ENCODE measurements at places on chromosomes 5 and 9.

DNA sequence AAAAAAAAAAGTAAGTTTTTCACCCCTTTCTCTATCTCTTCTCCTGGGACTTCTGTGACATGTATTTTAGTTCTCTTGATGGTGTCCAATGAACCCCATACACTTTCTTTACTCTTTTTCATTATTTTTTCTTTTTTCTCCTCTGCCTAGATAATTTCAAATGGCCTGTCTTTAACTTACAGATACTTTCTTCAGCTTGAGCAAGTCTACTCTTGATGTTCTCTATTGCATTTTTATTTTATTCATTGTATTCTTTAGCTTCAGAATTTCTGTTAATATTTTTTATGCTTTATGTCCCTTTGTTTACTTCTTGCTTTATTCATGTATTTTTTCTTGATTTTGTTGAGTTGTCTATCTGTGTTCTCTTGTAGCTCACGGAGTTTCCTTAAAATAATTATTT, 32.5 kb upstream of the FAM120A start:
- DNase-seq, result no peak

GRCh38 chr9:27664121-27664779, 91.0 kb upstream of the C9orf72 start:
- DNase-seq, result no peak

DNA sequence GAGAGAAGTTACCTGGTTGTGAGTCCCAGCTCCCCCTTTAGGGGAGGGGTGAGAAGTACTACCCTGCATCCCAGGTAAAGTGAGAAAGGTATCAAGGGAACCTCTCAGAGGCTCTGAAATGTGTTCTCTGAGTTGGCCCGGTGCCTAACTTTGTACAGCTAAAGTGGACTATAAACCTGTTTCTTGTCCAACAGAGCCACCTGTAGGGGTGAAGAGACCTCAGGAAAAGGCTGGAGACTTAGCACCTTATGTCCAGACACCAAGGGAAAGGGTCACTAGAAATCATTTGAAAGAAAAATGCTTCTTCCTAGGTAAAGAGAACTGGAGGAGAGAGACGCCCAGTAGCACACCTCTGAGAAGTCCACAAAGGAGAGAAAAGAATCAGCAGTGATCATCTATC, 108.3 kb upstream of the KIF2A start:
- DNase-seq, result no peak

DNA sequence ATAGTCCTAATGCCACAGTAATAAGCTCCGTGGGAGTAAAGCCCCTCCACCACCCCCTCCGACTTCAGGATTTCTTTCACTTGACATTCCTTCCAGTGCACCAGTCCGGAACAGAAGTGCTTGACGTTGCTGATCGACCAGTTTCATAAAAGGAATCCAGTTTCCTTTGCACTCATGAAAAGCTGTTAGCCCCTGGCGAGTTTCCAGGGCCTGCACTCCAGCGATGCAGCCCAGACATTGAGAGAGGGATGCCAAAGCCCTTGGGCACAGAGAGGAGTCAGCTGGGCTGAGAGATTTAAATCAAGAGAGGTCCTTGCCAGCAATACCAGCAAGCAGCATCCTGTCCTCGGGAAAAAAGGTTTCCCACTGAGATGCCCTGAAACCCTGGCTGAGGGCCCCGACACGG, 170.1 kb downstream of the GABBR2 start:
- no peak for DNase-seq

DNA sequence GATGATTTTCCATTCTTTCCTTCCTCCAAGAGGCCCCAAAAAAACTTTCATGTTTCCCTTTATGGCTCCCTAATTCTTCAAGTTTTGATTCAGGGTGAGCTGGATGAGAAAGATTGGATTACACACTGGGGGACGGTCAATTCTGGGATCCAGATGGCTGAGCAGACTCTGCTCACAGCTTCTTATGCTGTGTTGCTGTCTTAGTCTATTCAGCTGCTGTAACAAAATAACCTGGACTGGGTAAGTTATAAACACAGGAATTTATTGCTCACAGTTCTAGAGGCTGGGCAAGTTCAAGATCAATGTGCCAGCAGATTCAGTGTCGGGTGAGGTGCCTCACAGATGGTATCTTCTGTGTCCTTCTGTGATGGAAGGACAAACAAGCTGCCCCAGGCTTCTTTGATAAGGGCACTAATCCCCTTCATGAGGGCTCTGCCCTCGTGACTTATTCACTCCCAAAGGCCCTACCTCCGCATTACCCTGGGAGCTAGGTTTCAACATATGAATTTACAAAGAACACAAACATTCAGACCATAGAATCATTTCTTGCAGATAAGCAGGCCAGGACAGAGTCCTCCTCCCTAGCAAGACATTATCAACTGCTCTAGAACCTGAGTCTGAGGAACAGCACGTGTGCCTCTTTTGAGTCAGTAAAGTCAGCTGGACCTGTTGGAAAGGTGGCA, 23.1 kb upstream of the SMAD5 start:
- no peak for DNase-seq

DNA sequence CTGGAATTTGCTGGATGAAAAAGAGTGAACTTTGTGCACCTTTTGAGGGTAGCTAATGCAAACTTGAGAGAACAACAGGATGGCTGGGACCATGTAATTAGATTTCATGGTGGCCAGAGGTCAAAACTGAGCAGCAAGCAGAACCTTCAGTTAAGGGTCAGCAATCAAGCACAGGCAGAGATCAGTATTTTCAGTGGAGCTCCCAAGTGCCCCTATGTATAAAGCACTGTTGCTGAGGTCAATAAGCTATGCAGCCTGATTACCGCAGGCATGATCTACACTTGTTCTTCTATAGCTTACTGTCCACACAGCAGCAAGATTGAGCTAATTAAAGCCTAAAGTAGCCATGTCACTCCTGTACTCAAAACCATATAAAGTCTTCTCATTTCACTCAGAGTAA, 62.1 kb upstream of the TMC1 start:
- DNase-seq, result no peak

- DNase-seq, result peak; percentile 19
Measured at GRCh38 chr9:3879726-3880505, 354.1 kb upstream of the RFX3 start.

GRCh38 chr9:69324549-69325401, at the start of gene ENTREP1:
ENTREP1 (plus strand) TSS chr9:69325215; CDS start chr9:69325310, 95 bp downstream.
- DNase-seq, result peak; percentile 42

GRCh38 chr5:100676817-100677631, 141.8 kb downstream of the FAM174A start:
- DNase-seq, result no peak

DNA sequence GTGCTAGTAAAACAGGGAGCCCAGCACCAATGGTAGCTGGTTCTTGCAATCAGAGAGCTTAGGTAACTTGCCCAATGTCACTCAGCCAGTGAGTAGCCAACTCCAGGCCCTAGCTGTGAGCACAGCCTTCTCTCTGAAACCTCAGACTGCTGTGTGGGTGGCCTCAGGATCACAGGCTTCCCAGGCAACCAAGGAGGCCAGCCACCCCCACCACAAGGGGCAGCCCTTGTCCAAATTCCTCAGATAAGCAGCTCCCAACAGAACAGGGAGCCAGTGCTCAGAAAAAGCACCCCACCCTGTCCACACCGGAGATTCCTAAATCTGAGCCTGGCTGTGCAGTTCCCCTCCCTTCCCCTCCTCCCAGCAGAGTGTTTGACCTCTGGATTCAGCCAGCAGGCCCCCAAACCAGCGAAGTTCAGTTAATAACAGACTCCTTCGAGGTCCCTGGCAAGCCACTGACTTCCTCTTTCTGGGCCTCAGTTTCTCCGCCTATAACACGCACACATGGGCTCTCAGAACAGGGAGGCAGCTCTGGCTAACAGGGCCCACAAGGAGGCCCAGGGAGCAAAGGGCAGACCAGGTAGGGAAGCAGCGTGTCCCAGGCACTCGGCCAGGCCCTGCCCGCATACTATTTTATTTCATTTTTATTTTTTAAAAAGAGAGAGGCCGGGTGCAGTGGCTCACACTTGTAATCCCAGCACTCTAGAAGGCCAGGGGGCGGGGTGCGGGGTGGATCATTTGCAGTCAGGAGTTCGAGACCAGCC, 2.7 kb downstream of the EEIG1 start:
- DNase-seq, result no peak

DNA sequence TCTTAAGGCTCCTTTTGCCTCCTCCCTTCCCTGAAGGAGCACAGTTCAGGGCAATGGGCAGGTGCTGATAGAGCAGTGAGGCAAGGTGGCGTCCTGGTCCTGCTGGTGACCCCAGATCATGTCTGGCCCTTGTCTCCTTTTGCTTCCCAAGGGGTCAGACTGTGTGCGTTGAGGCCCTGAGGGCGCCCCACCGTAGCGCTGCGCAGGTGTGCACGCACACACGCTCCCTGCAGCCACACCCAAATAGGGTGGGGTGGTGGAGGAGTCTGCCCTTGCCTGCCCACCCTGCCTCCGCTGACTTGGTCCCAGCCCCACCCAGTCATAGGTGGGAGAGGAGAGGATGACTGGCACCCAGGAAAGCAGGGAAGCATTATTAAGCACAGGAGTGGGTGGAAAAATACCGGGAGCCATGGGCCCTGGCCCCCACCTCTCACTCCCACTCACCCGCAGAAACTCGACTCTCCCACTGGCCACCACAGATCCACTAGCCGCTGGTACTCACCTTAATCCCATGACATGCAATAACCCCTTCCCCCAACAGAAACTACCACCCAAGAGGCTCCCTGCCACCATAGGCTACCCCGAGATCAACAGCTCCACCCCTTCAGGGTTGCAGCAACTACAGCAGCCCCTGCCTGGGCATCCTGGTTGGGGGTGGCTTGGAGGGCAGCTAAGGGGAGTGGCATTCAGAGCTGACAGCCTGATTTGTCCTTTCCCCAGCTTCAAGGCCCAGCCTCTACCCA, 16.7 kb downstream of the PDLIM4 start:
- DNase-seq, result no peak
